ENCODE measurements at places on chromosomes 7 and 10. TPM values are rescaled to one million over a fixed set of nuclear protein-coding genes. Genes with fewer than 3 reads are reported as not detected.

The CAV1 gene
- total RNA-seq: 20.2 TPM

The OR2A42 gene
- not detected for total RNA-seq

The HEPACAM2 gene
- total RNA-seq: not detected

The EIF5AL1 gene
- 0.35 TPM for total RNA-seq

GRCh38 chr10:17375936-17376584 is 78.3 kb downstream of the ST8SIA6 start:
- no peak overlapping the region for H3K4me3 ChIP-seq
- H3K4me1 ChIP-seq: peaks cover 2% of the 10 kb centered on the region
- peak; percentile 65 for DNase-seq
- H3K27me3 ChIP-seq: no peaks in the 10 kb centered on the region

DNA sequence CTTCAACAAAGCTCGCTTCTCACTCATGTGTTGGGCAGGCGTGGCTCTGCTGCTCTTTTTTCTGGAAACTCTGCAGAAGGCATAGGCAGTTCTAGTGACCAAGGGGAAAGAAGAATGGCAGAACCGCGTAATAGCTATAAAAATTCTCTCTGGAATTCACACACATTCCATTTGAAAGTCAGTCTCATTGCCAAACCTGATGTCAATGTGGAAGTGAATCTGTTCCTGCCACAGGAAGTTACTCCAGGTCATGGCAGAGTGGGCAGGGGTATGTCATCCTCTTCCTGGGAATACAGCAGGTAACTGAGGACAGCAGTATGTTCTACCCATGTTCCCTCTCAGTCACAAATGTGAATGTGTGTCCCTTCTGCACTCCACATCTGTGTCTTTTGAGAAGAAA is 8.2 kb upstream of the PAXIP1 start:
- no peak overlapping the region for H3K4me3 ChIP-seq
- no peaks in the 10 kb centered on the region for H3K36me3 ChIP-seq
- no peak overlapping the region for H3K27ac ChIP-seq

- H3K4me1 ChIP-seq: peaks cover 7% of the 10 kb centered on the region
- 0 out of 2 replicates have a peak, but pooled peaks cover 6% of the 10 kb centered on the region for H3K36me3 ChIP-seq
- H3K4me3 ChIP-seq: peak overlapping the region; percentile 75
- no peak for DNase-seq
Observed at GRCh38 chr7:8260871-8261694, 884 bp downstream of the ICA1 start.
